A549 treated with GW870086 at 1 μM for 4 hours (cell line): ENCODE measurements at places on chromosomes 3 and 15. TPM values are rescaled to one million over a fixed set of nuclear protein-coding genes. Genes with fewer than 3 reads are reported as not detected.

Gene SMC4
- 78.5 to 103 TPM (median 85.7 TPM) in 5 replicates for total RNA-seq

Gene MESP2
- total RNA-seq: 0.30 to 0.47 TPM (median 0.41 TPM) in 5 replicates

Gene FAH
- 31.1 to 43.7 TPM (median 32.3 TPM) in 5 replicates for total RNA-seq

Gene GOLGA6D
- total RNA-seq: 0.05 to 0.09 TPM in 2 of 5 replicates, not detected in the others

Gene AP3B2
- 0.47 to 1.0 TPM (median 0.68 TPM) in 5 replicates for total RNA-seq

Gene CRTC3
- 20.6 to 25.2 TPM (median 24.0 TPM) in 5 replicates for total RNA-seq

Gene STXBP5L
- total RNA-seq: not detected in 5 replicates

Gene ABHD5
- total RNA-seq: 19.1 to 25.0 TPM (median 20.0 TPM) in 5 replicates

Gene COLQ
- 0.23 to 0.65 TPM (median 0.26 TPM) in 5 replicates for total RNA-seq

Gene TTLL13
- 0.17 to 0.51 TPM (median 0.24 TPM) in 4 of 5 replicates, not detected in the other for total RNA-seq

Gene DNAH12
- 0.05 to 0.16 TPM (median 0.08 TPM) in 3 of 5 replicates, not detected in the others for total RNA-seq

Gene TERC
- not detected in 5 replicates for total RNA-seq

Gene ZNF619
- 1.3 to 2.4 TPM (median 2.0 TPM) in 5 replicates for total RNA-seq

Gene CAMK2N2
- total RNA-seq: 0.80 to 1.7 TPM (median 1.4 TPM) in 5 replicates

Gene CCDC39
- 0.17 TPM in 1 of 5 replicates, not detected in the others for total RNA-seq

Gene AAGAB
- total RNA-seq: 61.5 to 70.1 TPM (median 66.5 TPM) in 5 replicates

Gene C3orf49
- total RNA-seq: not detected in 5 replicates

Gene IGDCC3
- 0.09 to 0.23 TPM (median 0.16 TPM) in 5 replicates for total RNA-seq

Gene MYD88
- 22.8 to 26.1 TPM (median 24.8 TPM) in 5 replicates for total RNA-seq

Gene MOBP
- 0.09 to 0.37 TPM in 2 of 5 replicates, not detected in the others for total RNA-seq

Gene LRRC34
- not detected in 5 replicates for total RNA-seq

Gene ADAMTS9
- 0.42 to 0.87 TPM (median 0.53 TPM) in 5 replicates for total RNA-seq

Gene GREM1
- total RNA-seq: 4.7 to 8.9 TPM (median 6.2 TPM) in 5 replicates

Gene GP9
- total RNA-seq: not detected in 5 replicates

Gene XYLB
- 3.6 to 4.0 TPM (median 3.8 TPM) in 5 replicates for total RNA-seq

Gene NR2C2
- 10.0 to 18.1 TPM (median 16.7 TPM) in 5 replicates for total RNA-seq

Gene GOLGA8S
- total RNA-seq: 0.07 to 0.19 TPM (median 0.17 TPM) in 5 replicates

Gene PTPN23
- 17.1 to 22.4 TPM (median 20.9 TPM) in 5 replicates for total RNA-seq

Gene ARRDC4
- 0.11 to 0.27 TPM (median 0.21 TPM) in 5 replicates for total RNA-seq
